ENCODE measurements at places on chromosomes 11 and 22. TPM values are rescaled to one million over a fixed set of nuclear protein-coding genes. Genes with fewer than 3 reads are reported as not detected.

The DEUP1 gene
- polyA plus RNA-seq = 1.5 TPM

The C22orf39 gene
- 39.7 TPM for polyA plus RNA-seq

The OTOG gene
- polyA plus RNA-seq = 0.18 TPM

The OR51B2 gene
- polyA plus RNA-seq = not detected

The ACER3 gene
- 15.3 TPM for polyA plus RNA-seq

The CBLIF gene
- not detected for polyA plus RNA-seq

The CRYBB3 gene
- 0.18 TPM for polyA plus RNA-seq

The ANGPTL5 gene
- not detected for polyA plus RNA-seq

The HTR3B gene
- not detected for polyA plus RNA-seq

The MISFA gene
- 4.5 TPM for polyA plus RNA-seq

The OR8D4 gene
- polyA plus RNA-seq = not detected

The TYR gene
- polyA plus RNA-seq = 0.08 TPM

The DTX4 gene
- 43.4 TPM for polyA plus RNA-seq

The MMP8 gene
- 0.18 TPM for polyA plus RNA-seq

The SLC17A6 gene
- not detected for polyA plus RNA-seq

The PLEKHB1 gene
- 16.8 TPM for polyA plus RNA-seq

The SNX15 gene
- polyA plus RNA-seq = 29.1 TPM

The ACRV1 gene
- polyA plus RNA-seq = 1.4 TPM

The HEPACAM gene
- 2.3 TPM for polyA plus RNA-seq

The CECR2 gene
- polyA plus RNA-seq = 10.5 TPM

All from right renal cortex interstitium (tissue), 3 donors.